Prostate gland (tissue), 2 donors: ENCODE measurements at places on chromosomes 7 and 10. TPM values are rescaled to one million over a fixed set of nuclear protein-coding genes. Genes with fewer than 3 reads are reported as not detected.

DNA sequence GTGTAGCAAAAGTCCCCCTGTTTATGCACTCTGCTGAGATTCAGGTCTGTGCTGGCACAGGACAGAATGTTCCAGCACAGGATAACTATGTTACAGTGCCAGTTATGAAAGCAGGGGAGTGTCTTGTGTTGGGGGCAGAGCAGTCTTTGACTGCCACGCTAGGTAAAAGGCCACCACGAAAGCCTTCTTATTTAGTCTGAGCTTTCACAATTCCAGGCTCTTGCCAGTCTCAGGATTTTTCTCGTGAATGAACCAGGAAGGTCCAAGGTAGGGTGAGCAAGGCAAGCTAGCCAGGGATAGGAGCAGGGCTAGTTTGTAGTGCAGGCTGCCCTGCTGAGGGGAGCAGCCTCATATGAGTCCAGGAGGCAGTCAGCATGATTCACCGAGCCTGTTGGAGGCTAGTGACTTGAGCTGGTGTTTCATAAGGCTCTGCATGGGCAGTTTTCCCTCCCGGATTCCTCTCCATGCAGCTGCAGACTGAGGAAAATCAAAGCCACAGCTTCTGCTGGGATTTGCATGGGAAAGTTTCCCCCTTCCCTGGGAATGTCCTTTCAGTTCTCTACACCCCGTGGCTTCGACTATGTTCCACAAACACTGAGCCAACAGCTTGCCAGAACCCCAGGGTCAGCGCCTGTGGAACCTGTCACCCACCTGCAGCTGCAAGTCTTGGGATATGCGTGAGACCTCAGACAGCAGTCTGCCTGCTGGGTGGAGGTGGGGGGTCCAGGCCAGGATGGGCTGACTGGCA lies 112.3 kb downstream of the JCAD start:
- DNase-seq: peak; percentile 78

- DNase-seq: no peak
These were observed 148.0 kb downstream of the MAPK8 start for GRCh38 chr10:48454302-48455054.

DNA sequence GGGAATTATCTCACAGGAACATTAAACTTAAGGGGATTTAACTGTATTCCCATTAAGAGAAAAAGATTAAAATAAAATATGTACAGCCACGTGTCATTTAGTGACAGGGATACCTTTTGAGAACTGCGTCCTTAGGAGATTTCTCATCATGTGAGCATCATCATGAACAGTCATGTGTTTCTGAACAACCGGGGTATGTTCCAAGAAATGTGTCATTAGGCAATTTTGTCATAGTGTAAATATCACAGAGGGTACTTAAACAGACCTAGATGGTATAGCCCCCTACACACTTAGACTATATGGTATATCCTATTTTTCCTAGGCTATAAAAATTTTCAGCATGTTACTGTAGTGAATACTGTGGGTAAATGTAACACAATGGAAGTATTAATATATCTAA lies 840.3 kb downstream of the CNTNAP2 start:
- no peak for DNase-seq

DNA sequence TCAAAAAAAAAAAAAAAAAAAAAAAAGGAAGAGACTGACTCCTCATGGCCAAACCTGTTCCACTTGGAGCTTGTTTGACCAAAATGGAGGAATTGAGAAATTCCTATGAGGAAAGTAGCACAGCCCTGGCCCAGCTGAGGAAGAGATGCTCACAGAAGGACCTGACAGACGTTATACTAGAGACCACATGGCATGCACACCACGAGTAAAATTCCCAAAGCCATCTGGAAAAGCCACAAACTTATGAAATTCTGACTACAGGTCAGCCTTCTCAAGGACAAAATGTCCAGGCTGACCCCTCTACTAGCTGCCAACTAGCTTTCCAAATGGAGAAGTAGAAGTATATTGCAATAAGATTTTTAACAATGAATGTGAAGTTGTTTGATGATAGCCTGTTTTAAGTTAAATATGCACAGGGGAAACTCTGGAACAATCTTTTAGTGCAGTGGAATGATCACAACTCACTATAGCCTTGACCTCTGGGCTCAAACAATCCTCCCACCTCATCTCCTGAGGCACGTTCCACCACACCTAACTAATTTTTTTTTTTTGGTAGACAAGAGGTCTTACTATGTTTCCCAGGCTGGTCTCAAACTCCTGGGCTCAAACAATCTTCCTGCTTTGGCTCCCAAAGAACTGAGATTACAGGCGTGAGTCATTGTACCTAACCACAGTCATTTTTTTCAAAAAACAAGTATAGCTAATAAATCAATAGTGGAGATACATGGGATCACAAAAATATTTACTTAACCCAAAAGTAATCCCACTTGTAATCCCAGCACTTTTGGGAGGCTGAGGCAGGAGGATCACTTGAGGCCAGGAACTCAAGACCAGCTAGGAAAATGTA lies 75.7 kb downstream of the AKR1D1 start:
- no peak for DNase-seq

DNA sequence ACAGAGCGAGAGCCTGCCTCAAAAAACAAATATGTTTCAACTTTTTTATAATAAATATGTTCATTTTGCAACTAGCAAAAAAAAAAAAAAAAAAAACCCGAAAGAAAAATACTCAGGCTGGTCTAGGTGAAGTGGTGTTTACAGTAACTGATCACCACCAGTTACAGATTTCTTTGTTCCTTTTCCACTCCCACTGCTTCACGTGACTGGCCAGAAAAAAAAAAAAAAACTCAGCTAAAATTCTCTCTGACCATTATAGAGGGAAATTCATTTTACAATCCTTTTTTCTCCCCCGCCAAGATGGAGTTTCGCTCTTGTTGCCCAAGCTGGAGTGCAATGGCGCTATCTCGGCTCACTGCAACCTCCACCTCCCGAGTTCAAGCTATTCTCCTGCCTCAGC lies 4.6 kb upstream of the ASCC1 start:
- DNase-seq: no peak

DNA sequence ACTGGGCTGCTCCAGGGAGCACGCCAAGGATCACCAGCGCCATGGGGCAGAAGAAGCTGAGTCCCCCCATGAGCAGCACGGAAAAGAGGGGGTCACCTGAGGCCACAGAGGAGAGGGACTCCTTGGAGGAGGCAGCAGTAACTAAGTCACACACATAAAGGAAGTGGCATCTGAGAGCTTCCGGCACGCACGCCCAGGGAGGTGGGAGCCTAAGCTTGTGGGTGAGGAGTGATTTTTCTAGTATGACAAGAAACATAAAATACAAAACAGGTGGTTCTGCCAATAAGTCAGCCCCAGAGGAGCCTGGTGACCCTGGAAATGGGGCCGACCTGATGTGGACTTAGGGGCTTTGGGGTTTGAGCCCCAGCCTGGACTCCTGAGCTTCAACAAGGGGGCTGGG lies 60.8 kb downstream of the CARD11 start:
- no peak for DNase-seq

GRCh38 chr10:28938745-28939144 lies 261.4 kb downstream of the BAMBI start:
- peak; percentile 14 for DNase-seq

DNA sequence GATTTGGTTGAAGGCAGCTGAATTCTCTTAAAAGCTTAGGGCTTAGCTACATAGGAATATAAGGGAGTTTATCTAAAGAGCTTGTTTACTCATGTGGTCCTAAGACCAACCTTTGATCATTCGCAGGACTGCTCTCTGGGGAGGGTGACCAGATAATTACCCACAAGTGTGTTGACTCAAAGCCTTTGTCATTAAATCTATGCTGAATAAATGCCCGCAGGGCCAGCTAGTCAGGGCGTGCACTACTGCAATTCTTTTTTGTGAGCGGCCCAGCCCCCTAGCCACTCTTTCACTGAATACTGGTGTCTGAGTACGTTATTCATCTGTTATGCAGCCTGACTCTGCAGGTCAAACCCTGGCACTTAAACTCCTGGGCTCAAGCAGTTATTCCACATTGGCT lies 69.6 kb downstream of the AKAP9 start:
- no peak for DNase-seq

DNA sequence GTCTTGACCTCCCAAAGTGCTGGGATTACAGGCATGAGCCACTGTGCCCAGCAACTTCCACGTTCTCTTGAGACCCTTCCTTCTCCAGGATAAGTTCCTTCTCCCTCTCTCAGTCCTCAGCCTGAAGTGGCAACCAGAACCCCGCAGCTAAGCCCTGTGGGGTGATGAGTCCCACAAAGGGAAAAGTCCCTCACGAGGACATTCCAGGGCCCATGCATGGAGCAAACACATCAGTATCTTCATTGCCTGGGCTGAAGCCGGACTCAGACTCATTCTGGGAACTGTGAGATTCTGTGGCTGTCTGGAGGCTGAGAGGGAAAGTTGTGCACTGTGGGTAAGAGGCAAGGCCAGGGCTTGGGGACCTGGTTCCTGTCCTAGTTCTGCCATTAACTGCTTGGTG lies 622.9 kb downstream of the GALNT17 start:
- DNase-seq: no peak

DNA sequence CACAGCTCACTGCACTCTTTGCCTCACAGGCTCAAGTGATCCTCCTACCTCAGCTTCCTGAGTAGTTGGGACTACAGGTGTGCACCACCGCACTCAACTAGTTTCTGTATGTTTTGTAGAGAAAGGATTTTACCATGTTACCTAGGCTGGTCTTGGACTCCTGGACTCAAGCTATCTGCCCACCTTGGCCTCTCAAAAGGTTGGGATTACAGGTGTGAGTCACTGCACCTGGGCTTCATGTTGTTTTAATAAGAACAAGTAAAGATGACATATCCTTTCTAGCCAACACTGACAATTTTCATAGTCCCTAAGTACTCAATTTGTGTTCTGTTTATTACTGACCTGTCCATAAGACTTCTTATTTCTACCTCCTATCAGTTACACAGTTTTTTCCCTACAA lies 16.8 kb downstream of the SEMA3C start:
- DNase-seq: no peak

DNA sequence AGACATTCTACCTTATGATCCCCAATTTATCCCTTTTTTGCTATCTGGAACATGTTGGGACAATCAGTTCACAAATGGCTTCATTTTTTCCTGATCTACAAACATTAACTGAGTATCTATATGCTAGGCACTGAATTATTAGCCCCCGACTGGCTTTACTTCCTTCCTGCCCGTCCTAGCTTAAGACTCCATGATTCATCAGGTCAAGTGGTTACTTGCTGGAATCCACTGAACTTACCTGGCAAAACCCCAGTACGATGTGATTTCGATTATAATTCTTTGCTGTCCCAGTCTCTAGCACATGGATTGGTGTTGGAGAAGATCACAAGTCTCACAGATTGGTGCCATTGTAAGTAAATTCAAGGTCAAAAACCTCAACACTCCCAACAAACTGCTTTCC lies 77.1 kb downstream of the ORC5 start:
- no peak for DNase-seq

DNA sequence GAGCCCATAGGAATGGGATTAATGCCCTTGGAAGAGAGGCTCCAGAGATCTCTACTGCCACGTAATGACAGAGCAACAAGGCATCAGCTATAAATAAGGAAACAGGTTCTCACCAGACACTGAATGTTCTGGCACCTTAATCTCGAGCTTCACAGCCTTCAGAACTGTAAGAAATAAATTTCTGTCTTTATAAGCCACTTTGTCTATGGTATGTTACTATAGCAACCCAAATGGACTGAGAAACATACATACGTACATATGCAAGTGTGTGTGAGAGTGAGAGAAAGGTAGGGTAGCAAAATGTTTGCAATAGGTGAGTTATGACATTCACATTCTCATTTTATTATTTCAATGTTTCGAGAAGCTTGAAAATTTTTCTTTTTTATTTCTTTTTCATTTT lies 22.1 kb upstream of the HTR5A start:
- DNase-seq: no peak

AKR1C8 gene
- not detected for total RNA-seq

RAB19 gene
- 0.80 TPM for total RNA-seq
